ENCODE measurements at places on chromosomes 5 and 9.

GRCh38 chr5:125160787-125161502 is 414.5 kb upstream of the ZNF608 start:
- no peak for DNase-seq

DNA sequence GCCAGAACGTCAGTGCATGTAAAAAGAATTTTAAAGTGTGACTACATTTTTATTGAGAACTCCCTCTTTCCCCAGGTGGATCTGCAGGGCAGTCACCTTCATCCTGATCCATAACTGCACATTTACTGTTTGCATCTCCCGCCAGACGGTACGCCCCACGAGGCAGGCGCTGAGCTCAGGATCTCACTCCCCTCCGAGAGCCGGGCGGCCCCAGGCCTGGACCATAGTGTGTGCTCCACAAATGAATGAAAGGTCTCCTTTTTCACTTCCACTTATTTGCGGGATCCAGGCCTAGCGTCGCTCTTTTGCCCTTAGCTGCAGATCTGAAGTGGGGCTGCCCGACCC is 378 bp downstream of the DROSHA start:
- peak; percentile 6 for DNase-seq

DNA sequence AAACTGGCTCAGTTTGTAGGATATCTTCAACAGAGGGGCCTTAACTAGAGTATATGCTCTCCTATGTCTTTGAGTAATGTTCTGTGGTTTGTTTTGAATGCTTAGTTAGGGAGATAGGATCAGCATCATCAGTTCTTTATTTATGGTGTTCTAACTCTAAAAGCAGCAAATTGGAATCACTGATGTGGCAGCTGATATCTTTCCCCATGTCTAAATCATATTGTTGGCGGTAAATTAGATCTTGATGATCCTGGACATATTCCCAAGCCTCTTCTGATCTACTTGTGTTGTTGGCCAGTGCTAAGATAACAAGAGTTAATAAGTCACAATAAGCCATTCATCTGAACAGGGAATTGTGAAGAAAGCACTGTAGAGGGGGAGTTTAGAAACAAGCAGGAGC is 332.4 kb upstream of the DAB2 start:
- no peak for DNase-seq

DNA sequence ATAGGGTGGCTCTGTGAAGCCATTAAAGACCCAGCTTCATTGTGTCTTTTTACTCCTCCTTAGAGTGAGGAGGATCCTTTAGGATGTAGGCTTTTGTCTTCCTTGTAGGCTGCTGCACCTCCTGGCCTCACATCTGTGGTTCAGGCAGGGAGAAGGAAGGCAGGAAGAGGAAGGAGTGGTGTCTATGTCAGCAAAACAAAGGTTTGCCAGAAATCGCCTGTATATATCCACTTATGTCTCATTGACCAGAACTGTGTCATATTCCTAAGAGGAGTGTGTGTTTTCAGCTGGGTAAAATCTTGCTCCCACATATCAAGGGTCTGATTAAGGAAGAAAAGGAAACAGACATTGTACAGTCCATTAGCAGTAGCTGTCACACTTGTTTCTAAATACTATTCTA is 213.8 kb downstream of the ARHGAP26 start:
- DNase-seq = no peak

DNA sequence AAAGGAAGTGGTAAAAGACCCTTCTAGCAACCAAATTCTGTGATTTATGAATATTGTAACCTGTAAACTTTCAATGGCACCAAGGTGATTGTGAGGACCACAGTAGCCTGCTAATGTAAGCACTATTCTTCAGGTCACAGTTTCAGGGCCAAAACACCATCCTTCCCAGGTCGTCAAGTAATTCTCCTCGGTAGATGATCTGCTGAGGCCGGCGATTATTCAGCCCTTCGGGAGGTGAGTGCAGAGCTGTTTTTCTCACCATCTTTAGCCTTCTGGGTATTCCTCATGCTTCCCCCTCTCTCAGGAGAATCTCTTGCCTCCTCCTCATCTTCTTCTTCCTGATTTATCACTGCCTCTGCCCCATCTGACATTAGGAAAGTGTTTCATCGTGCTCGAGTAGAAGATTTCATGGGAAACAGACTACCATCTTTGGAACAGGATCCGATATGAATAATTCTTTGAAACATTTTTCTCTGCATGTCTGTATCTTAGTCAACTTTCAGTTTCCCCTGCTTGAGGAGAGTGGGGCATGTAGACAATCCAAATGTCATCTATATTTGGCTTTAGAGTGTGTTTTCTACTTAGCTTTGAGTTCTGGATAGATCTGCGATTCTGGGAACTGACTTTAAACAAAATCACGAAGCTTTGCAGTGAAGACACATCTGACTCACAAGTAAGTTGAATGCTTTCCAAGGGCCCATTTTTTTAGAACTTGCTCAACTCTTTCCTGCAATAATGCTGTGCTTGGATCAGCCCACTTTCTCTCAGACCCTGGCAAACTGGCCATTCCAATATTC is 173.9 kb downstream of the AOPEP start:
- no peak for DNase-seq

DNA sequence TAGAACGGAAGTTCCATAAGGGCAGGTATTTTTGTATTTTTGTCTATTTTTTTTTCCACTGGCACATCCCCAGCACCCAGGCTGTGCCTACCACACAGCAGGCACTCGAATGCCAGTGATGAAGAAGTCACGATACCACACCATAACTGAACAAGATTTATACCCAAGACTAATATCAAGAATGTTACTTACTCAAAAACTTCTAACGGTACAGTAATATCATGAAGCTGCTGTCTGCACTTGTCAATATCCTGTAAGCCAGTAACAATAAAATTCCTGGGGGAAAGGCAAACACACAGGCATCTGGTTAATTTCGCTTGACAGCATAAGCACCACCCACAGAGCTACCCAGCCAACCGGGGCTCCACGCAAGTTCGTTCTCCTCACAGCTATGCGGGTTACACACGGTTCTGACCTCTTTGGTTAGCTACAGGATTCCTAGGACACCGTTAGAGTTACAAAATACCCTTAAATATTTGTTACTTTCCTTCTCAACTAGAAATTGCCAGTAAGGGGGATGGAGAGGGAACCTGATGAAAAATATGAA is 1.3 kb downstream of the MED10 start:
- DNase-seq = no peak

GRCh38 chr5:53025487-53025886 is 36.3 kb downstream of the ITGA2 start:
- DNase-seq = no peak

- no peak for DNase-seq
These were observed 48.9 kb upstream of the CACNA1B start for GRCh38 chr9:137828527-137829259.

DNA sequence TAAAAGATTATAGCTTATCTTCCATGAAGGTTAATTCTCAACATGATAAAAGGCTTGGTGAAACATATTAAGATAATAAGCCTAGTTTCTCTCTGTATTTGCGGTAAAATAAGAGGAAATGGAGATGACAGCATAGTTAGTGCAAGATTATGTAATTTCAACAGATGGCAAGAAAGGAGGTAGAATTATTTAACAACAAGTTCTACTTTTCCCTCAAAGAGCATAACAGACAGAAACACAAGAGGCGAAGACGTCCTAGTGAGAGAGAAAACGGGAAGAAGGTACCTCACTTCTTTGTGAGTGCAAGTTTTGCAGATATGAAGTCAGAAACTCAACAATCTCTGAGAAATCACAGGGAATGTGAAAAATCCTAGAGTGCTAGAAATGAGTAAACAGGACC is 144.8 kb upstream of the ADCY2 start:
- DNase-seq = no peak

GRCh38 chr9:136342181-136343120 is 15.1 kb downstream of the GPSM1 start:
- DNase-seq = peak; percentile 53

- DNase-seq = no peak
These were observed 78.1 kb downstream of the PHF2 start for GRCh38 chr9:93654351-93654961.

Data from activated T-cell treated with anti-CD3 and anti-CD28 coated beads for 4 hours (primary cell).